ENCODE measurements at places on chromosomes 2 and 18. TPM values are rescaled to one million over a fixed set of nuclear protein-coding genes. Genes with fewer than 3 reads are reported as not detected.
A peak's percentile ranks its signal among the peaks of the same experiment; 100 is the strongest.

DNA sequence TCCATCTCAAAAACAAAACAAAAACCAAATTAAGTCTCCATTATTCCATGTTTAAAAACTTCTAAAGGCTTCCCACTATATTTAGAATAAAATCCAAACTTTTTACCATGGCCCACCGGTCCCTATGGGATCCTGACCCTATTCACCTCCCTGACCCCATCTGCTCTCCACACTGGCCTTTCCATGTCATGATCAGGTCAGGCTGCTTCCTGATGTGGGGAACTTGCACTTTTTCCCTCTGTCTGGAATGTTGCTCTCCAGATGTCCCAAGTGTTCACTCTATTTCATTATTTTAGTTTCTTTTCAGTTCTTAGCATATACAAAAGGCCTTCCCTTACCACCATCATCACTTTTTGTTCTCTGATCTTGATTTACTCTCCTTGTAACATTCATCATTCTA lies 7.5 kb upstream of the MTA3 start:
- DNase-seq = peak; percentile 17

- DNase-seq = no peak
Measured at GRCh38 chr2:61581716-61582115, 43.6 kb upstream of the XPO1 start.

DNA sequence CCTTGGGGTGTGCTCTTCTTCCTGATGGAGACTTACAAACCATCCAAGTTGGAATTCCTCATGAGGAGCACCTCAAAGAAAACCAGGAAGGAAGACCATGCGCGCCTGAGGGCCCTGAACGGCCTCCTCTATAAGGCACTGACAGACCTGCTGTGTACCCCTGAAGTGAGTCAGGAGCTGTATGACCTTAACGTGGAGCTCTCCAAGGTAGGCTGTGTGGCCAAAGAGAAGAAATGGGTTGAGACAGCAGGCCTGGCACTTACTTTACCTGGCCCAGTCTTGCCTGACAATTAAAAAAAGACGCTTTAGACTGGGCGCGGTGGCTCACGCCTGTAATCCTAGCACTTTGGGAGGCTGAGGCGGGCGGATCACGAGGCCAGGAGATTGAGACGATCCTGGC lies 3.1 kb downstream of the RBFA start:
- no peak for DNase-seq

- DNase-seq = no peak
Measured at GRCh38 chr18:49019446-49020045, 68.8 kb upstream of the SMAD7 start.

CENPA gene
- total RNA-seq = 4.3 TPM

DNA sequence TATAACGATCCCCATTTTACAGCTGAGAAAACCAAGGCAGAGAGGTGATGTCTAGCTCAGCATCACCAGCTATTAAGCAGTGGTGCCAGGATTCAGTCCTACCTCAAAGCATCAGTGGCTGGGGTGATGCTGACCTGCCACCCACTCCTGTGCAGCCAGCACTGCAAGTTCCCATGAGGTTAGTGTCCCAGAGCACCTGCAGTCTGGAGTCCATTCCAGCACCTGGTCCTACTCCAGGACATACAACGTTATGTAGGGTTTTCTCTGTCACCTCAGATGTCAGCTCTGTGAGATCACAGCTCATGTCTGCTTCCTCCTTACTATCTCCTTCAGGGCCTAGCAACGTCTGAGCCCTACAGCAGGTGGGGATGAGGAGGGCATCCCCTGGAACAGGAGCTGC lies 328.0 kb upstream of the HS6ST1 start:
- DNase-seq = no peak

GRCh38 chr2:164943289-164943688 lies 12.0 kb downstream of the SLC38A11 start:
- no peak for DNase-seq

NEU2 gene
- not detected for total RNA-seq

RFX8 gene
- total RNA-seq = 1.9 TPM

CPSF3 gene
- 35.1 TPM for total RNA-seq

- no peak for DNase-seq
Measured at GRCh38 chr2:225090746-225091145, 48.5 kb upstream of the DOCK10 start.

CCDC148 gene
- 1.2 TPM for total RNA-seq

NDUFS1 gene
- total RNA-seq = 99.3 TPM

Data from muscle of leg (tissue), 16 donors.